ENCODE measurements at places on chromosomes 5 and 9. TPM values are rescaled to one million over a fixed set of nuclear protein-coding genes. Genes with fewer than 3 reads are reported as not detected.

HCN1 gene
- total RNA-seq = 0.12 TPM

IFNA10 gene
- total RNA-seq = not detected

HBEGF gene
- 21.2 TPM for total RNA-seq

PPP2R2B gene
- 2.6 TPM for total RNA-seq

SH3TC2 gene
- total RNA-seq = 2.7 TPM

IL4 gene
- not detected for total RNA-seq

SLC34A1 gene
- total RNA-seq = 0.06 TPM

TRIP13 gene
- 0.92 TPM for total RNA-seq

PAPPA gene
- total RNA-seq = 5.6 TPM

ITGA2 gene
- total RNA-seq = 13.0 TPM

RAB14 gene
- total RNA-seq = 72.3 TPM

MZB1 gene
- total RNA-seq = 1.1 TPM

DRD1 gene
- 0.81 TPM for total RNA-seq

EQTN gene
- total RNA-seq = 0.32 TPM

PCDHB3 gene
- total RNA-seq = 1.4 TPM

PCDHGC5 gene
- 2.0 TPM for total RNA-seq

GPX8 gene
- 26.8 TPM for total RNA-seq

C8G gene
- 110 TPM for total RNA-seq

PCDHGA5 gene
- 3.3 TPM for total RNA-seq

EFNA5 gene
- 27.9 TPM for total RNA-seq

ZNF618 gene
- 26.6 TPM for total RNA-seq

PLPP7 gene
- 7.2 TPM for total RNA-seq

CCL27 gene
- total RNA-seq = not detected

DNAI1 gene
- total RNA-seq = 0.52 TPM

Measured in mucosa of gallbladder (tissue), 1 donor.